Stromal cell of bone marrow (primary cell): ENCODE measurements at places on chromosomes 1 and 21.

- peak; percentile 68 for DNase-seq
These were observed 39.0 kb downstream of the LPAR3 start for GRCh38 chr1:84853741-84854721.

DNA sequence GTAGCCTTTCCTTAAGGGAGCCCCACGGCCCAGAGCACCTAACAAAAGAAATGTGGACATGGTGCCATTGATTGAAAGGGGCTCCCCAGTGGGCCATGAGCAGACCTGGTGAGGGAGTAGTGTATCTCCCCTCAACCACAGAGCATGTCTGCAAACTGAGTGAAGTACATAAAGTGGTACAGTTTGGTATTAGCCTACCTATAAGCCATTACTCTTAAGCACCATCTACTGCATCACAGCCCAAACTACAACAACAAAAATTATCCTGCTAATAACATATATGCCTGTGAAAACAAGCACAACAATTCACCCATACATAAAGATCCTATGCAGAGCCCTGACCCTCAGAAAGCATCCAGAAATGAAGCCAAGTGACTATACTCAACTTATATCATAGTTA, 407.8 kb downstream of the PTPRC start:
- no peak for DNase-seq

DNA sequence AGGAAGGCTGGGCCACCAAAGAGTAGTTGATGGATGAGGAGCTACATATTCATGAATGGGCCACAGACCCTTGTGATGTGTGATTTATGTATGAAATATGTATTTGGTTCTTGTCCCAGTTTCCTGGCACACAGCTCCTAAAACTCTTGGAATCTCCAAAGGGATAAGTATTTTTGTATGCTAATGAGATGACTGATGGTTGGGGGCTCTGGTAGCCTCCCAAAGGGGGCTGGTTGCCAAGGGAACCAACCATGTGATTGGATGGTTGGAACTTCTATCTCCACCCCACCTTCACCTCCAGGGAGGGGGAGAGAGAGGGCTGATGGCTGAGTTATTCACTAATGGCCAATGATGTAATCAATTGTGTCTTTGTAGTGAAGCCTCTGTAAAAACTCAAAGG, 77.1 kb downstream of the ZNF281 start:
- DNase-seq: no peak

DNA sequence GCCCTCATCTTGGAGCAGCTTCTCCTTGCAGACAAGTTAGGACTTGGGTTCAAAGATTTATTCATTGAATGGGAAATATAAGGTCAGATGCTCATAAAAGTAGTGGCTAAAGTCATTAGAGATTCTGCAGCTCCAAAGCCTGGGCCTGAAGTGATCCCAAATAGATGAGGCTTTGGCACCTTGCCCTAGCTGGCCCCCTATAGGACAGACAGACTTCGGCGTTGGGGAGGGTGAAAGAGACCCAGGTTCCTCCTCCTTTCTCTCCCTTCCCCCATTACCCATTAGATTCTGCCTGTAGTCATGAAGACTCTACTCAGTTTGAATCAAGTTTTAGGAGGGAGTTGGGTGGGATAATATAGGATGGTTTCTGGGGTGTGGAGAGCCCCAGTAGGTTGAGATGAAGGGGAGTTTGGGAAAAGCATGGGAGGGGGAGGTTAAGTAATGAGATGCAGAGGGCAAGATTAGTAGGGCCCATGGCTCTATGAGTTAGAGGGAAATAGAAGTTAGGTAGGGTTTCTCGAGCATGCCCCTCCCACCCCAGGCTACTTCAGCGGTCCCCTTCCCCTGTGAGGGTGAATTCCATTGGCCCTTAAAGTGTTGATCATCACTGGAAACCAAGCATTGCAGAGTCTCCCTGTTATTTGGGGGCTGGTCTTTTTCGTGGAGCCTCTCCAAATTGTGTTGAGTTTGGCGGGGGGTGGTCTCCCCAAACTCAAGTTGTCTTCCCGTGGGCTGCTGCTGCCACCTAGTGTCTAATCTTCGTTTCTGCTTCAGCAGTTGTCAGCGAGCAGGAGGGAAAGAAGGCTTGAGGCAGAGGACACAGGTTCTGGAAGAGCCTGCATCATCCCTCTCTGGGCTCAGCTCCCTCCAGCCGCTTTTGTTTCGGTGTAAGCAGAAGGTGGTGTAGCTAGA, 2.1 kb upstream of the AHDC1 start:
- DNase-seq: no peak

DNA sequence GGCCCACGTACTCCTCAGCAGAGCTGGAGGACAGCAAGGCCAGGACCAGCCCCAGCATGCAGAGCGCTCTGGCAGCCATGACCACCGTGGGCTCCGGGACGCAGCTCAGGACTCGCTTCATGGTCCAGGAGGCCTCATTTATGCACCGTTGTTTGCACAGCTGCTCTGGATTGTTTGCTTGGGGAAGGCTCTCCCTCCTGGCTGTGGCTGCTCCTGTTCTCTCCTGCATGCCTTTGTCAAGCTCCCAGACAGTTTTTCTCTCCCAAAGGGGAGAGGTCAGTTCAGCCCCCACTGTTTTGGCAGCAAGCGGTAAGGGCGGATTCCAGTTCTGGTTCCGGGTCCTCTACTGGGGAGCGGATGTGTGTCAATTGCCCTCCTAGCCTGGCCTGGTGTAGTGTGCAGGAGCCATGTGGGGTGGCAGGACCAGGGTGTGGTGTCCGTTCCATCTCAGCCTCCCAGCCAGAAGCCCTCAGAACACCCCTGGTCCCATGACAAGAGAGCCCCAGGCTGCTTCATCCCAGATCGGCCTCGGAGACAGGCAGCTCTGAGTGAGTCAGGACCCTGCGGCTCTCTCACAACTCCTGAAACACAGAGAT, at the start of gene TFF3:
TSS of gene TFF3 (minus strand) at position 114 of the 596 bp plus-strand sequence. CDS start at position 79, 35 bp downstream.
- no peak for DNase-seq

- no peak for DNase-seq
These were observed 23.7 kb downstream of the LRRC8B start for GRCh38 chr1:89548122-89548857.

DNA sequence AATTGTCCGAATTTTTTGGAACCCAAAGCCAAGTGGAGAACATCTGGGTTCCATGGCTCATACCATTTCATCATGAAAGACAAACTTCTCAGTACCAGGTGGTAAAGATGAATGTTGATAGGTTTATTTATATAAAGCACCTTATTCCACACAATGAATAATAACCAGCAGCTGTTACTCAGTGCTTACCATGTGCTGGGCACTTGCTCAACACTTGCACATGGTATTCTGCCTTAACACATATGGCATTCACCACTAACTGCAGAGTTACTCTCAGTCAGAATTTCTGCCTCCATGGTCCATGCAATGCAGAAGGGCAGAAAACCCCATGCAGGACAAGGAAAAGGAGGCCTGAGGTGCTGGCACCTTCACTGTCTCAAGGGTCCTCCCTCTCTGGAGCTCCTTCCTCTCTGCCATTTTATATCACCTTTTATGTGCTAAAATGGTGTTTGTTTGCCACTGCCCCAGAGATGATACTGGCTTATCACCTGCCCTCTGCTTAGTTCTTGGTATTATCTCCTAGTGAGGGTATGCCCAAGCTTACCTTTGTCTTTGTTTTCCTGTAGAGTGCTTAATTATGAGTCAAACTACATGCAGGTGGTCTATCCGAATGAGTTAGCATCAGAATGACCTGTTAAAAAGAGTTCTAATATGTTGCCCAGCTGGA, 76.7 kb upstream of the ZNF326 start:
- DNase-seq: no peak

DNA sequence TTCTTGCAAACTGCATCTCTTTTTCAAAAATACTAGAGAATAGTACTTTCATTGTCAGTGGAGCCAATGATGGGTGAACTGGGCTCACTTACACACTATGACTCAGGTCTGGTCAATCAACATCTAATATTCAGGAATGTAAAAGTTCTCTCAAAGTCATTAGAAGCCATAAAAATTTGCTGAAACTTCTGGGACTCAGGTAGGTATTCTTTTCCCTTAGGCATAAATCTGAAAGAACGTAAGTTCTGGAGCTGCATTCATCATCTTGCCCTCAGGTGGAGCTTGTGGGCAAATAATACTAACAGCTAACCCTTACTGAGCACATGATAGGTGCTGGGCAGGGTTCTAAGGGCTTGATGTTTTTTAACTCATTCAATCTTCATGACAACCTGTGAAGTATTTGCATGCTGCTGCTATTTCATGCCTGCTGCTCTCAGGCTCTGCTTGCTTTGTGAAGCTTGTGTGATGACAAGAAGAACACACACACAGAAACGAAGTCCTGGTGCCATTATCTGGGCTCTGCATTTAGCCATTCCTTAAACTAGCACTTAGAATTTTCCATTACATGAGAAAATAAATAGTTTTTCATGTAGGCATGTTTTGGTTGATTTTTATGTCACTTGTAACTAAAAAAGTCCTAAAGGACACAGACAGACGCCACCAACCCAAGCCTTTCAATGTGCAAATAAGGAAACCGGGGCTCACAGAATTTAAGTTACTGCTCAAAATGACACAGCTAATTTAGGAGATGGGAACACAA, 394.2 kb upstream of the LYPLAL1 start:
- DNase-seq: peak; percentile 31

DNA sequence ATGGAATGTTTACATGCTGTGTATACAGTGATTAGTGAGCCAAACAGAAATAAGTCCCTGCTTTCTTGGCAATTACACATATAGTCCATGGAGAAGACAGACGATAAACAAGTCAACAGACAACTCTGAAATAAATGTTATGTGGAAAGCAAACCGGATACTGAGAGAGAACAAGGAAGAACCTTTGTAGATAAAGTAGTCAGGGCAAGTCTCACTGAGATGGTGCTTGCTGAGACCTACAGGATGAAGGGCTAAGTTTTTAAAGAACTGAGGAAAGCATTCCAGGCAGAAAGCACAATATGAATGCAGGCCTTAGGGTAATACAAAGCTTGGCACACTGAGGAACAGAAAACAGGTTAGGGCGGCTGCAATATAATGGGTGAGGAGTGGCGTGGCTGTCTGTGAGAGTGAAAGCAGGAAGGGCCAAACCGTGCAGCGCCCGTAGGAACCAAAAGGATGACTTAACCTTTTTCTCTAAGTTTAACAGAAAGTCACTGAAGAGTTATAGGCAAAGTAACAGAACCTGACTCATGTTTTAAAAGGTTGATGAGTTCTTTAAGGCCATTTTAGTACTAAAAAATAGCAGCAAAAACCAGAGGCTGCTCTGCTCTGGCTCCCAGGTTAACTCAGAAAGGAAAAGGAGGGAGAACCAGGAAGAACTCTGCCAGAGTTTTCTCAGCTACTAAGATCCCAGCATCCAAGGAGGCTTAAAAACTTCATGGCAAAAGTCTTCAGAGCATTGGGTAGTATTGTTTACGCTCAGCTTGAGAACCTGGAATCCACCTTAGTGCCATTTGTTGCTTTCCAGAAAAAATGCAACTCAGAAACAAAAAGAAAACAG, 8.7 kb upstream of the TTF2 start:
- no peak for DNase-seq

- no peak for DNase-seq
These were observed 17.5 kb upstream of the OR6N2 start for GRCh38 chr1:158798531-158798930.

- no peak for DNase-seq
These were observed 149.0 kb downstream of the TGFBR3 start for GRCh38 chr1:91736715-91737615.

- no peak for DNase-seq
These were observed 96.4 kb downstream of the C1orf21 start for GRCh38 chr1:184483101-184483683.

DNA sequence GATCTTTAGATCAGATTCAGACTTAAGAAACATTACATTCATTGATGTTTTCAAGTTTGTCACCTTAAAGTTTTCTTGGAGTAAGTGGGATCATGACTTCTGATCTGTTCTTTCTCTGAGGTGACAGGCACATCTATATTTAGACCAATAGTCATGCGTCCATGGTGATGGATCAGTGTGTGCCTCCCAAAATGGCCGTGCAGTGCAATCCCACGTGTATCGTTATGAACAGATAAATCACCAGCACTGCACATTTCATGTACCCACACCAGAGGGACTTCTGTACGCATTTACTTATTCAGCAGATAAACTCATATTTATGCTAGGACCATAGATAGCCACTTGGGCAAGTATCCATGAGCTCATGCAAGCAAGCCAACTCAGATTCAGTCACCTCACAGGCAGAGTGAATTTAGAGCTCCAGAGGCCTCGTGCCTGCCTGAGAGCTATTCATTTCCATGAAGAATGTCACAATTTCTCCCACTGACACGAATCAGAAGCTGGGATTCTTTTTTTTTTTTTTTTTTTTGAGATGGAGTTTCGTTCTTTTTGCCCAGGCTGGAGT, 13.9 kb upstream of the WDR26 start:
- DNase-seq: no peak

DNA sequence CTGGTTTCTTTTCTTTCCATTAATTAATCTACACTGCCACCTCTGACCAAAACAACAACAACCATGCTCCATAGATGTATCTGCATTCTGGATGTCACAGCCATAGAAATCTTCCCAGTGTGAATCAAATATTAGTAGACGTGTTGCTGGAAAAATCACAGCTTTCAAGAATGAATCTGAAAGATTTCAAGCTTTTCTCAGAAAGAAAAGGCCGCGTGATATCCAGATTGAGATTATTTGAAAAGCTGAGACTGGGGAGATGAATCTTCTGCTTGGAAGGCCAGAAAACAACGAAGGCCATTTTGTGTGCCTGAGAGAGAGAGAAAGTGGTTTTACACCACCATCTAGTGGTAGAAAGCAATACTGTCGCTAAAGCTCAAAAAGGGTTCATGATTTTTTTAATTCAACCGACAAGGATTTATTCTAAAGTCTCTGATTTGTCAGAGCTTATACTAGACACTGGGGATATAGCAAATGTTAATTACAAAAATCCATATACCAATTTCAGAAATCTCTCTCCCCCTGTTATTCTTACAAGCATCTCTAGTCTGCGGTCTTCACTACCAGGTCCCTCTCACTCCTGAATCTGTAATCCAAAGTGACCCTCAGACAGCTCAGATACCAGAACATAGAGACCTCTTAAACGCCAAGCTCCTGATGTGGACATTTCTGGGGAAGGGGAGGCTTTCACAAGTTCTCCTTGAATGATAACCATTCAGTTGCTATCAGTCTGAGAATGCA, 87.5 kb upstream of the SGIP1 start:
- peak; percentile 47 for DNase-seq

DNA sequence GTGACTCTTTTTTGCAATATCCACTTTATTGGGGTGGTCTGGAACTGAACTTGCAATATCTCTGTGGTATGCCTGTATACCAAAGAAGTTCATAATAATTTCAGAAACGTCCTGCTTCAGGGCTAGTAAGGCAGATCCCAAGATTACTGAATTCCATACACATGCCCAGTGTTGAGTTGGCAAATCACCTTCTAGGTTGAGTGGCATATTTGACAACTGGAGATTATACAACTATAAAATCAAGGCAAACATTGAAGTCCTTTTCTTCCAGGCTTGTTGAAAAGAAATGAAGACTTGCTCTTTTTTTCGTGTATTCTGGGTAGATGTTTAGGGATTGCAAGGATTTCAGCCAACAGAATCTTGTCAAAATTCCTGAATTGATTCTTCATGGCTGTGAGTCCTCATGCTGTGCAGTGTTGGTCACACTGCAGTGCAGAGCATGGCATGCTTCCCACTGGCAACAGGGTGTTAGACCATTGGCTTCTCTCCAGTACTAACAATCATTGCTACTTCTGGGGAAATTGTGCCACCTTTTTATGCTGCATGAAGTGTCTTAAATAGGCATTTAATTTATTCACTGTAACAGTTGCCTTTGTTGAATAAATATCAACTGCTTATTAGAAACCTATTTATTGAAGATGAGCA, 367.1 kb upstream of the ADGRL4 start:
- peak; percentile 32 for DNase-seq

- peak; percentile 11 for DNase-seq
These were observed 486.7 kb downstream of the SMYD3 start for GRCh38 chr1:246020211-246020954.

GRCh38 chr1:181044449-181044966, 10.7 kb downstream of the MR1 start:
- DNase-seq: no peak

GRCh38 chr1:114609826-114610225, 28.4 kb upstream of the BCAS2 start:
- DNase-seq: no peak
